ENCODE measurements at places on chromosomes 6 and 20.

GRCh38 chr6:169263836-169264608, 10.4 kb upstream of the THBS2 start:
- no peak for DNase-seq

DNA sequence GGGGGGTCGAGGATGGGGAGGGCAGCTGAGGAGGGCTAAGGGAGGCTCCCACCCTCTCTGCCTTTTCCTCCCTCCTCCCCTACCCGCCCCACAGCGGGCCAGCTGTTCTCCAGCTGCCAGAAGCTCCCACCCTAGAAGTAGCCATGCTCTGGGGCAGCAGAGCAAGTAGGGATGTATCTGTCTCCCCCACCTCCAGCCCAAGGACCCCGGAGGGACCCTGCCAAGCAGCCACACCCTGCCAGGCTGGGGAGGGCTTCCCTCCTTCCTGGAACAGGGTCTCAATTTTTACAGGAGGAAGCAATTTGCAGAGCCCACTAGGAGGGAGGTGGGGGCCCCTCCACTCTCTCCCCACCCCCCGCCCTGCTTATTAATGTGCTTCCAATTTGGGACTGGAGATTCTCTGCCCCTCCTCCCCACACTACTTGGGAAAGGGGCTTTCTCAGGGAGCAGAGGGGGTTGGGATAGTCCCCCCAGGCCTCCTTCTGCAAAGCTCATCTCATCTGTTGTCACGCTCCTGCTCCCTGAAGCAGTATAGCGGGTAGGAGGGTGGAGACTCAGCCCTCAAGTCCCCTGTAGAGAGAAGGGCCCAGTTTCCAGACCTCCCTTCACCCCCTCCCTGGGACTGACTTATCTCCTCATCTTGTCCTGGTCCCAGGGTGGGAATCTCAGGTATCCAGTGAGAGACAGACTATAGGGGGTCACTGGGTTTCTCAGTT, 4.5 kb downstream of the TEAD3 start:
- DNase-seq, result no peak

GRCh38 chr20:25173886-25174308, 21.6 kb upstream of the ENTPD6 start:
- no peak for DNase-seq

DNA sequence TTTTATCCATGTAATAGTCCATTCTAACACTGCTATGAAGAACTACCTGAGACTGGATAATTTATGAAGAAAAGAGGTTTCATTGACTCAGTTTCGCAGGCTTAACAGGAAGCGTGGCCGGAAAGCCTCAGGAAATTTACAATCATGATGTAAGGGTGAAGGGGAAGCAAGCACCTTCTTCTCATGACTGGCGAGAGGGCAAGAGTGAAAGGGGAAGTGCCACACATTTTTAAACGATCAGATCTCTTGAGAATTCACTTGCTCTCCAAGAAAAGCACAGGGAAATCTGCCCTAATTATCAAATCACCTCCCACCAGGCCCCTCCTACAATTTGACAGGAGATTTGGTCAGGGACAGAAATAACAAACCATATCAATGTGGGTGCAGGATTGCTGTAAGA, 859.7 kb downstream of the EPHA7 start:
- DNase-seq, result no peak

GRCh38 chr6:74671558-74672025, 534.3 kb downstream of the COL12A1 start:
- no peak for DNase-seq

GRCh38 chr6:30042476-30042875, 18.6 kb upstream of the POLR1H start:
- DNase-seq, result no peak

- no peak for DNase-seq
These were observed 85.6 kb downstream of the AIG1 start for GRCh38 chr6:143146186-143146851.

- no peak for DNase-seq
These were observed 79.1 kb downstream of the UTRN start for GRCh38 chr6:144364208-144364720.

DNA sequence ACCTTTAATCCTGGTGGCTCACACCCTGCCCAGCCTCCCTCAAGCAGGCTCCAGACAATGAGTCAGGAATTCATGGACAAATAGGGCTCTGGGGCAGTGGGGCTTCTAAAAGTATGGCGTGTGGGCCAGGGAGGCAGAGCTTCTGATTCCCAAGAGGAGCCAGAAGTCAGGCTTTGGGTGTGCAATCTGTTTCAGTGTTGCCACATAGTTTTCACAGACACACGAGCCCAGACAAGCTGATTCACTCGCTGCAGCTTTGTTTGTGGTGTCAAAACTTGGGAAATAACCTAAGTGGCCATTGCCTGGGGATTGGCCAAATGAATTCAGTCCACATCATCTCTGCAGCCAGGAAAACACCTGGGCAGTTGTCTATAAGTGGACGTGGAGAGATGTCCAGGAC, 9.2 kb downstream of the PEDS1 start:
- no peak for DNase-seq

- no peak for DNase-seq
These were observed 86.7 kb upstream of the NEDD9 start for GRCh38 chr6:11318835-11319813.

- DNase-seq, result no peak
These were observed 741.9 kb upstream of the MARCKS start for GRCh38 chr6:113115196-113115595.

DNA sequence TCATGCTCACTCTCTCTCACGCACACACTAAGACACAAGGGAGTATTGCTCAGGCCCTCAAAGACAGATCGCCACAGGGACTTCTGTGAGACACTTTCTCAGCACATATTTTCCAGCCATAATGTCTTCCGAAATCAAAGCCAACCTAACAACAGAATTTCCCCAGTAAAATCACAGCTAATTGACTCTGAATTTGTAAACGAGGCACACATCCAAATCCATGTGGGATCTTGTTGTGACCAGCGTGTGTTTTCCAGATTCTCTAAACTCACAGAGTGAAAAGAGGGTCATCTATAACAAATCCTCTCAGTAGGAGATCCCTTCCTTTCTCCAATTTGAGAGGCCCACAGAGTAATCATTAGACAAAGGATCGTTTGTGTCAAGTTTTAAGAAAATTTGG, 280.4 kb downstream of the PACRG start:
- no peak for DNase-seq

DNA sequence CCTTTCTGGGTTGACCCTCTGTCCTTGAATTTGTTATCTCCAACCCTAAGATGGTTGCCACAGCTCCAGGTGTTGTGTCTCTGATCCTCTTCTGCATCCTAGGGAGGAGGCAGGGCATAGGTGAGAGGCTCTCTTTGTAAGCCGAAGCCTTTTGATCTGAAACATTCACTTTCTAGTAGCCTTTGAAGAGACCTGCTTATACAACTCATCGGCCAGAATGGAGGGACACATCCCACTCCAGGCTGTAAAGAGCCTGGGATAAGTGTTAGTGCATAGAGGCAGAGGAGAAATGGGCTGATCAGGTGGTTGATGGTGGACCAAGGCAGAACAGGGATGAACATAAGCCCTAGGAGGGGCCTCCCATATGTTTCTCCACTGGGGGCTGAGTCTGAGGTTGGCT, 137.1 kb upstream of the KCNG1 start:
- no peak for DNase-seq

GRCh38 chr20:62560162-62560561, 82.1 kb upstream of the SLCO4A1 start:
- DNase-seq, result no peak

DNA sequence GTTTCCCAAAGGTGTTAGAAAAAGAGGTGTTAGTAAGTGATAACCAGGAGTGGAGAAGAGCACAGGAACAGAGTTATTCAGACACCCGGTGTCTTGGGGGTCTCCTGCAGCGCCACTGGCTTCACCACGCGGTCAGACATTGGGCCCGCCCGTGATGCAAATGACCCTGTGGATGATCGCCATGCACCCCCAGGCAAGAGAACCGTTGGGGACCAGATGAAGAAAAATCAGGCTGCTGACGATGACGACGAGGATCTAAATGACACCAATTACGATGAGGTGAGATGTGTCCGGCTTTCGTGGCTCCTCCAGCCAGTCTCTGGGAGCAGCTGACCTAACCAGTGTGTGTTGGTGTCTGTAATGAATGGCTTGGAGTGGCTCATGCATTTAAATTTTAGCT, 2.0 kb downstream of the PRPF6 start:
- no peak for DNase-seq

DNA sequence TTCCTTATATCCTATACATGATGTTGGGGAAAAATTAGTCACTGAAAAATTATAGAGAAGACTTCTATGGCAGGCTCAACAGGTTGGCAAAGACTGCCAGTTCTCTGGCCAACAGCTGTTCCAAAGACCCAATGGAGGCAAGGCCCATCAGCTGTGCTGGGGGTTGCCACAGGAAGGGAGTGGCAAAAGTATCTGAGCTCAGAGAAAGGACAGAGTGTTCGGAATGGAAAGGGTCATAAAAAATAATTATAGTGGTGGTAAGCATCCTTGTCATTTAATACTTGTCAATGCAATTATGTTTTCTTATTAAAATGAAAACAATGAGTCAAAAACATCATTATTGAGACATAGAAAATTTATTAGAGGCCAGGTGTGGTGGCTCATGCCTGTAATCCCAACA, 36.1 kb downstream of the FASTKD5 start:
- DNase-seq, result no peak

GRCh38 chr6:159535656-159536350, 157.2 kb downstream of the SOD2 start:
- DNase-seq, result no peak

- DNase-seq, result no peak
These were observed 40.8 kb downstream of the GFRA4 start for GRCh38 chr20:3622406-3622805.

DNA sequence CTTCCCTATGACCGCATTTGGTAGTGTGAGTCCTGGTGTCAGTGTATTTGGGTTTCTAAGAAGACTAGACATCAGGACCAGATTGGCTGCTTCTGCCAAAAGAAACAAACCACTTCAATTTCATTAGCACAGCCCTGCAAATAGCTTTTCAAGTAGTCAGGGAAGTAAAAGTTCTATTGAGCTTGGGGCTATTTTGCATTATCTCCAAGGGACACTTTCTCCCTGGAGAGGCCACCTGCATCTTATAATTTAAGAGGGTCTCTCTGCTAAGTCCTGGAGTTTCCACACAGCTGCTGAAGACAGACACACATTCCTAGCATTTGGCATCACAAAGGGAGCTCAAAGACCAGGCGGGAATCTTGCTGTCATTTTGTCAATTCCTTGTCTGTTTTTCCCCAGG, 141.2 kb downstream of the BMP2 start:
- no peak for DNase-seq

DNA sequence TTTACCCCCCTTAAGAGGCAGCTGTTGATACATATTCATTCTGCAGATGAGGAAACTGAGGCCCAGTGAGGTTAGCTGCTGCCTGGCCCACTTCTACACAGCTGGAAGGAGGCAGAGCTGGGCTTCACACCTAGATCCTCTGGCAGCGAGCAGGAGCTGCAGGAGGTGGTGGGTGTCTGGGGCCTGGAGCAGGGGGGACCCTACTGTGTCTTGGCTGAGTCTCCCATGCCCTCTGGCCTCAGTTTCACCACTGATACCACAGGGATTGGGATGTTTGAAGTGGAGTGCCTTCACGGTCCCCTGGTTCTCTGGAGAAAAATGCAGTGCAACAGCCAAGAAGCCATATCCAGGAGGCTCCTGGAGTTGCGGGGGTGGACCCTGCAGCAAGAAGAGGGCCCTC, 8.2 kb upstream of the BPIFA2 start:
- DNase-seq, result no peak

- no peak for DNase-seq
These were observed 1.9 kb downstream of the PPP1R3D start for GRCh38 chr20:59938221-59938620.

GRCh38 chr6:139540276-139540675, 165.8 kb upstream of the CITED2 start:
- DNase-seq, result peak; percentile 17

GRCh38 chr20:955111-955510, 39.0 kb upstream of the ANGPT4 start:
- no peak for DNase-seq

DNA sequence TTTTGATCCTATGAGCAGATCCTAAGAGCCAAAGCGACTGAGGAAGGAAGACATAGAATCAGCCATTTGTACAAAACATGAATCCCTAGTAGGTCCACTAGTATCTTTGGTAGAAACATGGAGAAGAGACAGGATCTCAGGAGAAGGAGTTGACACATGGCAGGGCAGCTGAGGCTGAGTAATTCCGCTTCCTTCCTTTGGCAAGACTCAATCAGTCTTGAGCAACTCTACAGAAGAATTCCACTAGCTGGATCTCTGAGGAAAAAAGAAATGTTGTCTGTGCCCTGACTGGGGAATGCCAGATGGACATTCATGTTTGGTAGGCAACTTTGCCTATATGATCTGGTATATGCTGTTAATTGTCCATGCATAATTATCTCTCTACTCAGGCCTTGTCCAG, 35.3 kb downstream of the ESR1 start:
- no peak for DNase-seq

- no peak for DNase-seq
These were observed 445.0 kb downstream of the CDH26 start for GRCh38 chr20:60403105-60403741.

DNA sequence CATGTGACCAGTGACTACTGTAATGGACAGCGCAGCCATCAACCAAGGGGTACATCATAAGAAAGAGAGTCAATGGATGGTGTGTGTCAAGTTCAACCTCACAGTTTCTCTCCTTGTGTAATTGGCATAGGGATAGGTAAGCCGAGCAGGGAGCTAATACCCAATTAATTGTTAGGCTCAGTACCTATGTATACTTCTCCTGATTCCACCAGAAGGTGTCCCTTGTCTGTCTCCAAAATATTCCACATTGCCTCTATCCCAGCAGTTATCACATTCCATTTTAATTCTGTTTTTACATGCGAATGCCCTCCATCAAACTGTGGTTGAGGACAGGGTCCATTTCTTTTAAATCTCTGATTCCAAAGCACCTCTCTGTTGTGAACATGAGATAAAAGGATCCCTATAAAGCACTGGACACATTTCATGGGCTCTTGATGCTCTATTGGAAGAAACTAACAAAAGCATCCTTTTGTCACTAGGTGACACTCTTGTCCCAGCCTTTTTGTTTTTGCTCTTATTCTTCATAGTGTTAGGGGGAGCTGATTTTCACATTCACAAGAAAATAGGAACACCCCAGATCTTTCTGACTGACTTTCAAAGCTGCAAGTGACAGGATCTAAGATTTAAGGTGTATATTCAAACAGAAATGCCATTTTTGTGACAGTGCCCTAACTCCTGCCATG, 38.9 kb downstream of the FBXO9 start:
- no peak for DNase-seq

DNA sequence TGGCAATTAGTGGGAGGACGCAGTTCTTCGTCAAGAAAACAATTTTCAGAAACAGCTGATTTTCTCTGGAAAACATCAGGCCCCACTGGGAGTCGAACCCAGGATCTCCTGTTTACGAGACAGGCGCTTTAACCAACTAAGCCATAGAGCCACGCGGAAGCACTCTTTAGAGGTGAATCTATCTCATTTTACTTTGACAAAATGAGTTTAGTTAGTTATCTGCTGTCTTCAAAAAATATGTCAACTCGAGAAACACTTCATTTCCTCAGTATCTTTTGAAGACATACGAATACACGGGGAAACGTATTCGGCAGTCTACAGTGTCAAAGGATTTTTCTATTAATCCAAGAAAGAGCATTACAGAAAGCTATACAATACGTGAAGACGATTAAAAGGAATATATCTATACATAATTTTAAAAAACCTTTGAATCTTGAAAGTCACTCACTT, 26.7 kb downstream of the GPX6 start:
- peak; percentile 44 for DNase-seq
